ENCODE measurements at places on chromosomes 6 and 20.

- DNase-seq = no peak
These were observed 73.2 kb downstream of the TRERF1 start for GRCh38 chr6:42378536-42378935.

- DNase-seq = peak; percentile 55
These were observed 1.4 kb upstream of the HIVEP1 start for GRCh38 chr6:12010635-12011275.

GRCh38 chr6:3358413-3359100 is 98.3 kb downstream of the SLC22A23 start:
- no peak for DNase-seq

DNA sequence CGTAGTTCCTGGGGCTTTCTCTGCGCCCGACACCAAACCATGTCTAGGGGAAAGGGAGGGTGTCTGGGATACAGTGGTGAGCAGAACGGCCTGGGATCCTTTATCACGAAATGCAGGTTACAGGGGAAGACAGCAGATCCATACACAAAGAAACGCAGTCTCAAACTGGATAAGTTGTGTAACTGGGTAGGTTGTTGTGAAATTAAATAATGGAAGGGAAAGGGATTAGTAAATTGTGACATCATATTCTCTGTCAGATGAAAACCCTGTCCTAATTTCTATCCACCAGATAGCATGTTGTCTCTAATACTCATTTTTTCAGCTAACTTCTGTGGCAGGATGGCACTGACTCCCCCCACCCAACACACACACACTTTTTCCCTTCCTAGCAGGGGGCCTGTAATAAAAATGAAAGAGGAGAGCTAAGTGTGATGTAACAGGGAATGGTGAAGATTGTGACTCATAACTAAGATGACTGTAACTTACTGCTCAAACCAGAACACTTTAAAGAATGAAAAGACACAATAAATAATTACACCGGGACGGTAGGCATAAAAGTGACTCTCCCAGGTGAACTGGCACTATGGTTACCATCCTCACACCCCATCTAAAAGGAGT is 769 bp upstream of the TRPC4AP start:
- no peak for DNase-seq

GRCh38 chr6:44837255-44837654 is 449.7 kb downstream of the CDC5L start:
- DNase-seq = no peak

DNA sequence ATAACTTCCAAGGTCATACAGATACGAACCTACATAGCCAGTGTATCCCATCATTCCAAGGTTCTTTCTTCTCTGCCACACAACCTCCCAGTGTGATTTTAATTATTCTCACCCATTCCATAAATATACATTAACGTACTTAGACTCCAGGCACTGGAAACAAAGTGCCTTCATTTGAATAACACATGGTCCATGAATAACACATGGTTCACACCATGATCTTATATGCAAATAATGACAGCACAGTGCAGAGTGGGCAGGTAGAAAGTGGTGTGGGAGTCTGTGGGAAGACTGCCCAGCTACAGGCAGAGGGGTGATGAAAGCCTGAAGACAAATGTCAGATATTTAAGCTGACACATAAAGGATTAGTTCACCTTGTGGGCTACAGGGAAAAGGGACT is 425.2 kb downstream of the HACE1 start:
- no peak for DNase-seq

DNA sequence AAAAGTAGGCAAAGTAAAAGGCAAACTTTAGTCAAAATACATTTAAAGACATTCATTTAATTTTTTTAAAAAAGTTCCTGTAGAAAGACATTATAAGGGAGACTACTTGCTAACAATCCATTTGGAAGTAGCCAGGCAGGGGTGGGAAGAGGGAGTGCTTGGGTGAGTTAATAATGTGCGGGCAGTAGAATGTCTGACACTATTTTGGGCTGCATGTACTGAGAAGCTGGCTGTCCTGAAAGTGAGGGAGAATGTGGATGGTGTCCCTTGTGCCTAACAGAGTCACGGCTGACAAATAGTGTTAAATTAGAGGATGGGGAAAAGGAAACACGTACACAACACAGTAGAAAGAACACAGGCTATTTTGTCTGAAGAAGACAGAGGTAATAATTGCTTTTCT is 142.5 kb downstream of the LCA5 start:
- no peak for DNase-seq

- DNase-seq = peak; percentile 87
These were observed 5.6 kb upstream of the SYNE1 start for GRCh38 chr6:152642578-152643375.

- no peak for DNase-seq
These were observed 12.9 kb downstream of the KCNG1 start for GRCh38 chr20:51010043-51010365.

DNA sequence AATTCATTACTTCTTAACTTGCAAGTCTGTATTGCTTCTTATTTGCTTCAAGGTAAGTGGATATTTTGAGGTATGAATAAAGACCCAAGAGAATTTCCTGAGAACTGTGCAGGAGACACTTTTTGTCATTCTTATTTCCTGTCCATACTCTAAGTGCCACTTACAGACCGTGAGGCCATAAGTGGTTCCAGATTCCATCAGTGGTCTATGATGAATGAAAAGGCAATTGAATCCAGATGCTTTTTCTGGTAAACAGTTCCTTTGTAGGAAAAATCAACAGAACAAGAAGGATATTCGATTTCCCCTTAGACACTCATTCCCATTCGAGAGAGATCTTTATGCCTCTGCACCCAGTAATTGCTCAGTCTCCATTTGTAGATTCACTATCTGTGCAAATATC is 58.3 kb upstream of the PDE10A start:
- DNase-seq = no peak

DNA sequence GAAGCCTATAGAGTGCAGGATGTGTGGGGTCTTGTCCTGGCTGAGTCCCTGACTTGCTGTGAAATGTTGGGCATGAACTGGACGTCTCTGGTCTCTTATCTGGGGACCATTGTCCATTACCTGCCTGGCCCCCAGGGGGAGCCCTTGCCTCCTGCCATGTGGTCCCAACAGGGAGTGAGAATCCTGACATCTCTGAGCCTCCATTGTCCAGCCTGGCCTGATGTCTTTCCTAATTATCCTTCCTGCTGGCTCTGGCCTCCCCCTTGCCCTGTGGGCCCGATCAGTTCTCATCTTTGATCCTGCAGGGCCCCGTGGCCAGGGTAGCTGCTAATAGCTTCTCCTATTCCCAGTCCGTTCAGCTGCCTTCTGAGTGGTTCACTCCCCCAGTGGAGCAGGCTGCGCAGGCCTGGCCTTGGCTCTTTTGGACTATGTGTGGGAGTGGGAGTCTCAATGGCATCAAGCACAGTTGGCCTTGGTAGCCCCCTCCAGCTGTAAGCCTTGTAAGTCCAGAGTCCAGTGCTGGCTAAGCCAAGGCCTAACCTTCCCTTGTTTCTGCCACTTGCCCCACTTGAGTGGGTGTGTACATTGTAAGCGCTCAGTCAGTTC is 77.9 kb upstream of the RALY start:
- DNase-seq = peak; percentile 3

GRCh38 chr6:42118162-42119001 is 24.0 kb downstream of the C6orf132 start:
- DNase-seq = peak; percentile 80

DNA sequence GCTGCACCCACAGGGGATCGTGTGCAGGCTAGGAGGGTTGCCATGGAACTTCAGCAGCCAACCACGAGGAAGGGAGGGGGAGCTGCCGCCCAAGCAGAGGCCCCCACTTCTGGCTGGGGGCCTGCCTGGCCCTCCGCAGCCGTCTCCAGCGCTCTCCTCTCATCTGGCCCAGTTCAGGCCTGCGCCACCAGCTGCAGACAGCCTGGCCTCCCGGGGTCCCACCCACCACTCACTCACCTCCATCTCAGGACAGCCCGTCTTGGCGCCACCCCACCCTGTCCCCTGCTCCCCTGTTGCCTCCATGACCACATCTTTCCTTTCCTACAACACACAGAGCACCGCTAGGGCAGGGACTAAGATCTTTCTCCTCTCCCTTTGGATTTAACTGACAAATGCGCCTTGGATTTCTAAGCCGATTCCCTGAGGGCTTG is 98.7 kb downstream of the ANKRD60 start:
- DNase-seq = no peak

- no peak for DNase-seq
These were observed 78.6 kb downstream of the HIVEP1 start for GRCh38 chr6:12090714-12091113.

DNA sequence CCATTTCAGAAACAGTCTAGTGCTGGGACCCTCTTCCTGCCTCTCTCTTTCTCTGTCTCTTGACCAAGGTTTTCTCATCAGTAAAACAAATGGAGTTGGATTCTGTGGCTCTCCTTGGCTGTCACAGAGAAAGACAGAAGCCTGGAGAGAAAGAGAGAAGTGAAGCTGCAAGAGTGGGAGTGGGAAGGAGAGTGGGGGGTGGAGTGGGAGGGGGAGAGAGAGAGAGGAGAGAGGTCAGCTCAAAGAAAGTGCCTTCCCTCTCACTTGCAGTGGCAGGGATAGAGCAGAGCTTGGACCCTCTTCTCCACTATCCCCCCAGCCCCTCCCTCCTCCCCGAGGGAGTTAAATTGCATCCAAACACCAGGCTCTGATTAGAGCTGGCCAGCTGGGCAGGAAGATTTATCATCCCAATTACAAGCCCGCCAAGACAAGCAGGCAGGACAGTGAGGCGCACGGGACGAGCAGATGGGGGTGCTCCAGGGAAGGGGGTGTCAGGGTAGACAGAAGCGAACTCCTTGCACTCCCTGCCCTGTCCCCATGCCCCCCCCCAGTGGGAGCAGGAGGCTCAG is 74.3 kb downstream of the CD40 start:
- DNase-seq = no peak

- DNase-seq = no peak
These were observed 125.0 kb upstream of the LAMP5 start for GRCh38 chr20:9389346-9389745.

GRCh38 chr6:44148306-44148705 is 10.3 kb upstream of the CAPN11 start:
- DNase-seq = no peak

DNA sequence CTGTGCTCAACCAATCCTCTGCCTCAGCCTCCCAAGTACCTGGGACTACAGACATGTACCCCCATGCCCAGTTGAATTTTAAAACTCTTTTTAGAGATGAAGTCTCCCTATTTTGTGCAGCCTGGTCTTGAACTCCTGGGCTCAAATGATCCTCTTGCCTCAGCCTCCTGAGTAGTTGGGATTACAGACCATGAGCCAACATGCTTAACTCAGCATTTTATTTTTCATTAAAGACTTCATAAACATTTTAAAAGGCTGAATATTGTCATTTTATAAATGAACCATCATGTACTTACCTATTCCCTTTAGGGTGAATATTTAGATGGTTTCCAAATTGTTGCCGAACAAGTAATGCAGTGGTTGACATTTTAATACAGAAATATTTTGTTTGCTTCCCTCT is 16.5 kb upstream of the IFNGR1 start:
- DNase-seq = no peak

DNA sequence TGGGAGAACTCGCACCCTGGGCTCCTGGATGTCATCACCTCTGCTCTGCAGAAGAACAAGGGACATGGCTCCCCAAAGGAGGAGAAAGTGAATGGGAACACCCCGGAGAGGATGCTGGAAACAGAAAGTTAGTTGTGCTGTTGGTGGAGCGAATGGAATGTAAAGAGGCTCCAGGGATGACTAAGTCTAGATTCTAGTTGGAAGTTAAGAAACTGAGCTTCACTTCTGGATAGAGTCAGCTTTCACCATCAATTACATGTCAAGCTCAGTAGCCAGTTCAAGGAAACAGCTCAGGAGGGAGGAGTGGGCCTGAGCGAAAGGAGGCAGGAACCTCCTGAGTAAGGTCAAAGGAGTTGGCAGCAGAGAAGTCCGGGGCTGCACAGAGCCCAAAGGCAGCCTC is 132.1 kb upstream of the ARID1B start:
- no peak for DNase-seq

DNA sequence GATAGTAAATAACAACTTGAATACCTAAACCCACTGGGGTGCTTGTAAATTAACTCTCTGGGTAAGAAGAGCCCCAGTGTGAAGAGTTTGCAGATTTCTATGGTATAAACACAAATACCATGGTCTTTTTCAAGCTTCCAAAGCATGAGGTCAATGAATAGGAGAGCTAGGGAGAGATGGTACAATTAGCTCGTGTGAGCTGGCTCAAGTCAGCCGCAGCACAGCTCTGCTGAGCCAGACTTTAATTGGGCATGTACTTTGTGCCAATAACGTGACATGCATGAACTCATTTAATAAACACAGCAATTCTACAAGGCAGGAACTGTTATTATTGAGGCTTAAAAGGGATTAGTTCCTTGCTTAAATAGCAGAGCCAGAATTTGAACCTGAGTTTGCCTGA is 684.2 kb downstream of the KIF16B start:
- DNase-seq = no peak

GRCh38 chr6:148831531-148831930 is 84.7 kb downstream of the UST start:
- no peak for DNase-seq

- DNase-seq = no peak
These were observed 20.9 kb upstream of the SHLD1 start for GRCh38 chr20:5729348-5729747.

GRCh38 chr20:46564241-46564957 is 13.9 kb upstream of the OCSTAMP start:
- no peak for DNase-seq

- no peak for DNase-seq
These were observed 23.3 kb upstream of the ARHGAP18 start for GRCh38 chr6:129733290-129733689.
